ENCODE measurements at places on chromosomes 4 and X. TPM values are rescaled to one million over a fixed set of nuclear protein-coding genes. Genes with fewer than 3 reads are reported as not detected.

Gene ARHGAP4
- 36.0 TPM for total RNA-seq

DNA sequence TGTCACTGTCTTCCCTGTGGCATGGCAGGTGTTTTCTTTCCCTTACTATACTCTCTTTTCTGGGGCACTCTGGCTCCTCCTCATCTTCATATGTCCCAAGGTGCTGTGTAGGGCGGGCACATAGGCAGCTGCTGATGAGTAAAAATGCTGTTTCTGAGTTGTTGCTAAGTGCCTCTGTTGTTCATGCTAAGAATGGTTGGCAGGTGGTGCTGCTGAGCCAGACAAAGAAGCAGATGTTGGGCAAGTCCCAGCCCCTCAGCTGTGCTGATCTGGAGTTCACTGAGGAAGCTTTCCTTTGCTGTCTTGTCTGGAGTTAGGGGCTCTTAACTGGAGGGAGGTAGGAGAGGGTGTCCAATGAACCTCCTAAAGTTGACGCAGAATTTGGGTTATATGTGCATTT, 40.6 kb downstream of the HADH start:
- DNase-seq: no peak

GRCh38 chrX:51899741-51900140, 6.3 kb downstream of the MAGED1 start:
- no peak for DNase-seq

Gene SUPT20HL2
- total RNA-seq: not detected

DNA sequence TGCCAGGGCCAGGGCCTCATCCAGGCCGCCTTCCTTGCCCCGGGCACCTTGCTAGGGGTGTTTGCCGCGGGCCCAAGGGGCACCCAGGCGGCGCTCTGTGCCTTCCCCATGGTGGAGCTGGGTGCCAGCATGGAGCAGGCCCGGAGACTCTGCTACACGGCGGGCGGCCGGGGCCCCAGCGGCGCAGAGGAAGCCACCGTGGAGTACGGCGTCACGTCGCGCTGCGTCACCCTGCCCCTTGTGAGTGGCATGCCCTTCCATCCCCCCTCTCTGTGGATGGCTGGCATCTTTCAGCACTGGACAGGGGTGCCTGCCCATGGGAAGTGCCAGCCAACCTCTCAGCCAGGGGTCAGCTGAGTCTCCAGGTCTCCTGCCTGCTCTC, 3.6 kb downstream of the PLXNB3 start:
- peak; percentile 74 for DNase-seq

- no peak for DNase-seq
These were observed 1.4 kb downstream of the RBMX start for GRCh38 chrX:136879001-136879687.

DNA sequence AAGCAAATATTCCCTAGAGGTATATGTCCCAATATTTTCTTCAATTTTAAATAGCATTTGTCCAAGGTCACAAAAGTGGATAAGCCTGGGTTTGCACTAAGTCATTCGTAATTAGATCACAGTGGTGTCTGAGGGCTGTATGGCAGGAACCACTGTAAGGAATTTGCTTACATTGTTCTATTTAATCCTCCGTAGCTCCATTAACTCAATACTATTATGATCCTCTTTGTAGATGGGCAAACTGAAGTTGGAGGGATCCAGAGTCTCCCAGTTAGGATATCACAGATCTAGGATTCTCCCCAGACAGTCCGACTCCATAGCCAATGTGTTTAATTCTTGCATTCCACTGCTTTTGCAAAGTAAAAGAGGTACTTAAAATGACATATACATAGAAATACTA, 242.7 kb upstream of the DCAF8L1 start:
- DNase-seq: no peak

DNA sequence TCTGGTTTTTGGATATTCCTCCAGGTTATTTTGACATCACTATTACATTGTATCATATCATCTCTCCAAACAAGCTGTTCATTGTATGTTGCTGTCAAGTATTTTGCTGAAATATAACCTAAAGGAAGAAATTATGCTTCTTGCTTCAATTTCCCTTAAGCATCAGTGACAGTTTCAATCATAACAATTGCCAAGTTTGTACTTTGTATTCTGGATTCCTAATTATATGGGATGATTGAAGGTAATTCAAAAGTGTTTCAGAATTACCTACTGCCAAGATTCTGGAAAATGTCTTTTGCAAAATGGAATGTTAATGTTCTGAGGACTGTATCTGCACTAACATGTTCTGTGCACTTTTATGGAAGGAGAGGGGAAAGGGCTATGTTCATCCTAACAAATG, 228.7 kb downstream of the PRDM5 start:
- no peak for DNase-seq

Gene TCEAL2
- total RNA-seq: 20.5 TPM

Measured in aorta (tissue), 5 donors.